ENCODE measurements at places on chromosomes 4 and X.

DNA sequence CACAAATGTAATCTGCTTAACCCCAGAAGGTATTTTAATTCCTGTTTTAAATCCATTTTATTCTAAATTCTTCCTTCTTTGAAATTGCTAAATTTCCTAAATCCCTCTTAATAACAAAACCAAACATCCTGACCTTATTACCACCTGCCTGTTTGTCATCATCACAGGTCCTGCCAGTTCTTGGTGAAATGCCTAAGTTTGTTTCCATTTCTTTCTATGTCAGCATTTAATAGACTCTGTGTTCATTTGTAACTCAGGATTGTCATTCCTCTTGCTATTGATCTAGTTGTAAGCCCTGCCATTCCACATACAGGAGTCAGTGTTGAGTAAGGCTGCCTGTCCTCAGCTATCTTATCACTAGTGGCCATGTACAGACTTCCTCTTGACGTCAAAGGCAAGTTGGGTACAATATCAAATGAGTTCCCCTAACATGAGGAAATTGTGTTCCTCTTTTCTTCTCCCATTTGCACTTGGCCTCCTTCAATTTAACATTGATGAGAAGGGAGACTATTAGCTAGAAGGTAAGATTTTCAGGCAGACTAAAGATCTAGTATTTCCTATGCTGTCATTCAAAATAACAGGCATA is 440.1 kb downstream of the AFF2 start:
- no peak for DNase-seq

DNA sequence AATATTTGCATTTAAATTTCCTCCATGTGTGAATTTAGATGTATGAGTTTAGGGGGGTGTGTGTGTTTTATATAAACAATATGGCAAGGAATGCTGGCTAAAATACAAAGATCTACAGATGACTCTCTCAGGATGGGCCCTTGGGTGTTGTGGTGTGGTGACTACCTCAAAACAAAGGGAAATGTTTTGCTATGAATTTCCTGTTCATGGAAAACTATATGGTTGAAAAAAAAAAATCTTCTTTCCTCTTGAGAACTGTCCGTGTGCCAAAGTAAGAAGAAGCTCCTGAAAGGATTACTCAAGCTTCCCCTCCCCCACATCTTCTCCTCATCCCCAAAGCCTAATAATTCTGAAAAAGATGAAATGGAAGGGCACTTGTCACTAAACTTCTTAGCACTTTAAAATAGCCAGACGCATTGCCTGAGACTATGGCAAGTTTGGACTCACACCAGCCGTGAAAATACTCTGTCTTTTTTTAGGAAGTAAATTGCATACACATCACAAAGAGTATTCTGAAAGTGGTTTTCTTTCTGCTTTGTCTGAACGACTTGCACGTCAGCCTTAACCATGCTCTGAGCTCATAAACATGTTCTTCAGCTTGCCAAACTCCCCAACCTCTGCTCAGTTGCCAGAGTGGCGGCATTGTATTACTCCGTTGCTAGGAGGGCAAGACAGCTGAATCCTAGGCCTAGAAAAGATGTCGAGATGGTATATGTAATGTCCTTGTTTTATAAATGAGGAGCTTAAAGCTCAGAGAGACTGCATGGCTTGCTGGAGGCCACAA is 250.4 kb upstream of the JADE1 start:
- peak; percentile 72 for DNase-seq

DNA sequence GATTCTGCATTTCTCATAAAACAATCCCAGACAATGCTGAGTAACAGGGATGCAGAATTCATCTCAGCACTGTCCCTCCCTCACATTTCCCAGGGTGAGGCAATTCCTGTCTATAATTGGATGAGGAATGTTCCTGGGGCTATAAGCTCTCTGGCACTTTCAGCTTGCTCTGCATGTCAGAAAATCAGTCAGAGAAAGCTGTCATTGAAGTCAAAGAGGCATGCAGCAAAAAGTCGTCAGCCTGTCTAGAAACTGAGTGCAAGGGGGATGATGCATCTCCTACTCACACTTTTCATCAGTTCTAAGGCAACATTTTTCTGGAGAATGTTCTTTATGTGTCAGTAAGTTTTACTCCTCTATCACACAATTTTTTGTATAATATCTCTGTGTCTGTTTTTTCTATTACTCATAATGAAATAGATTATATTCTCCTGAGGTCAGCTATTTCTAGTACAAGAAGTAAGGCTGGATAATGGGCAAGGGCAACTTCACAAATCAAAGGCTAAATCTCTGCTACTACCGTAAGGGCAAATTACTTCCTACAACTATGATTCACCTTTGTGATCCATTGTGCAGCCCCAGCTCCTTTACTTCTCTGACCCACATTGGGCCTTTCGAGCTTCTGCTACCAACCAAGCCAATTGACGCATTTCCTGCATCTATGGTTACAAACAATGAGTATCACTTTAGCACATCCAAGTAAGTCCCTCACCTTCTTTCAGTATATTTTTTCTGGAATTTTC is 56.0 kb downstream of the TASL start:
- peak; percentile 40 for DNase-seq

DNA sequence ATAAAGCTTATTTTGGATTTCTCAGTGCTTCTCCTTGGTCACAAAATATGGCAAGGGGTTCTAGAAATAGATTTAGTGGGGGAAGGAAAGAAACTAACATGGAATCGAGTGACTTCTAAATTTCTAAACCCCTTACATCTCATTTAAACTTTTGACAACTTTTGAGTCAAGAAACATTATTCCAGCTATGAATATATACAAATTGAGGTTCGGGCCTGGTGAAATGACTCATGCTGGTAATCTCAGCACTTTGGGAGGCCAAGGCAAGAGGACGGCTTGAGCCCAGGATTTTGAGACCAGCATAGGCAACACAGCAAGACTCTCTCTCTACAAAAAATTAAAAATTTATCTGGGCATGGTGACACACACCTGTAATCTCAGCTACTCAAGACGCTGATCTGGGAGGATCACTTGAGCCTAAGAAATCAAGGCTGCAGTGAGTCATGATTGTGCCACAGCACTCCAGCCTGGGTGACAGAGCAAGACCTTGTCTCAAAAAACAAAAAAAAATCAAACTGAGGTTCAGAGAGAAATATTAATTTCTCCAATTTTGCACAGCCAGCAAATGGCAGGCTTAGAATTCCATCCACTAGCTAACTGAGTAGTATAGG is 99.8 kb downstream of the ANXA3 start:
- DNase-seq, result no peak

DNA sequence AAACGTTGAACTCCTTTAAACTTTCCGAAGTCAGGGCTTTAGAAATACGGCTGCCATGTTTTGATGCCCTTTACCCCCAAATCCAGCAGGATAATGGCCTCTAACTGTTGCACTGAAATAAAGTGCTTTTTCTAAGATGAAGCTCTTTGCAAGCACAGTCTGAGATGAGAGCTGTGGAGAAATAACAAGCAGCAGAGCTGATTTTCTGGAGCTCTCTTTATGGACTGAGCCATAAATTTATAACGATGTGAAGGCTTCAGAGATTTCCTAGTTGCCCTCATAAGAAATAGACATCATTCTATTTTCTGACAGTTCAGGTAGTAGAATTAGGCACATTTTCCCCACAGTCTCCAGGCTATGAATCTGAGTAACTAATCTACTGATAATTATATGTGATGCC is 567.3 kb downstream of the PDHA2 start:
- no peak for DNase-seq

DNA sequence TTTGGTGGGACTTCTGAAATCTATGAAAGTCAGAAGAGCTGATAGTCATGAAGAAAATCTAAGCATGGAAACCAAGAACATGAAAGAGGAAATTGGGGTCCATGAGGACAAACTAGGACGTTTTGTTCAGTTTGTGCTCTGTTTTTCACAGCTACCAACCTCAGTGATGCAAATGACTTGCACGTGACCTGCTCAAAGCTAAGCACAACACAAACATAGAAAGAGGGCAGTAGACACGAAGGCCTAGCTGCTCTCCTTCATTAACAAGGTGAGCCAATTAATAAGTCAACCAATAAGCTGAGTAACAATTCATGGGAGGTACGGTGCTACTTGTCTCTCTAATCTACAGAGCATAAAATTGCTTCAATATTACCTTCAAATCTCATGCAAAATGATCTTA is 684.1 kb downstream of the TRAM1L1 start:
- no peak for DNase-seq

- no peak for DNase-seq
Observed at GRCh38 chr4:118716304-118716703, 31.1 kb downstream of the METTL14 start.

DNA sequence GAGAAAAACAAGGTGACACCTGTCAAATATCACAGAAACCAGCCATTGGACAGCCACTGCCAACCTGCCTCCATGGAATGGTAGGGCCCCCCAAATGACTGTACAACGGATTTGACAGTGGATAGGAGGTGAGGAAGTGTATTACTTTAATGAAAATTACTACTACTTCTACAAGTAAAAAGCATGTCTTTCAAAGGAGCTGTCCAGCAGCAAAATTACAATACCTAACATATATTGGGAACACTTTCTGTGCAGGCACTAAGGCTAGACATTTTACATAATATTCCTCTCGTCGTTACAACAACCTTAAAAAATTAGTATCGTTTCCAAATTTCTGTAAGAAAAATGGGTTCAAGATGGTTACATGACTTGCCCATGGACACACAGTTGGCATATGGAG is 14.9 kb downstream of the PPP3CA start:
- DNase-seq, result no peak

DNA sequence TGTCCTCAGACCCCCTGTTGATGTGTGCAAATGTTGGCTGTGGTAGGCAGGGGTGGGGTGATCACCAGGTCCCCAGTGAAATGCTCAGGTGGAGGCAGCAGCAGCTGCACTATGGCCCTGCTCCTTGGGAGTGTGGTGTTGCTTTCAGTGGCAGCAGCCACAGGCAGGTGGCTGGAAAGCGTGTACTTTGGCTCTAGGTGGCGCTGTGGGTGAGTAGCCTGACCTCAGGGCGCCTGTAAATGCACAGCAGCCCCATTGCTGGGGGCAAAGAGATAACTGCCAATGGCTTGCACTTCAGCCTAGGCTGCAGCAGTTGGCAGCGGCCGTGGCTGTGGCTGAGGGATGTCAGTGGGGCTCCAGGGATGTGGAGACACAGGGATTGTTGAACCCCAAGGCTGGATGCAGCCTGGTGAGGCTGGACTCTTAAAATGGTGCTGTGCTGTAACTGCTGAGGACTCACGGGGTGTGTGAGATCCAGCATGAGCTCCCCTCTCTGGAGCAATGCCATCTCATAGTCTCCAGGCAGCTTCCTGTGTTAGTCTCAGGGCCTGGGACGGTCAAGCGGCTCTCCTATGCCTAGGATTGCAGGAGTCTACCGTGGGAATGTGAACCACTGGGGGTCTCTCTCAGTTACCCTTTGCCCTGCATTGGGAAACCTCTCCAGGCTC is 421.7 kb upstream of the HTR2C start:
- no peak for DNase-seq

GRCh38 chr4:53089936-53090729 is 228.0 kb downstream of the RASL11B start:
- DNase-seq, result peak; percentile 42

DNA sequence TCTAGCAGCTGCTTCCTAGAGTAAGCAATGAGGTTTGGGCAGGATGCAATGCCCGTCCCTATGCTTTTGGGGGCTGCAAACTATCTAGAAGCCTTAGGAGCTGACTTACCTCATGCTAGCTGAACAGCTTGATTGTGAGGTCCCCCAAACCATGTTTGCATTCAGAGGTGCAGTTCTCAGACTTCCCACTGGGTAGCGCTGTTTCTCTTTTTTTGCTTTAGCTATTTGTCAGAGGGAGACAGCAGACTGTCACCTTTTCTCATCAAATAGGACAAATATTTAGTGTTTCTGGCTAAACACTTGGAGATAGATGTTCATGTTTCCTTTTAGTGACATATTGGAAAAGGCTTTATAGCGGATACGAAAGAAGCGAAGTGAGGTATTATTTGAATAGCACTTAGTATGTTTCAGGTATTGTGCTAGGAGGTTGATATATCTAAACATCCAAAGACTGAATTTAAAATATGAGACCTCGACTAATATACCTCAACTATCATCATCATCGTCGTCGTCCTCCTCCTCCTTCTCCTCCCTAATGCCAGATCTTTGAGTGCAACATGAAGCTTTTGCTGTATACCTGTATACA is 18.7 kb upstream of the TMEM192 start:
- peak; percentile 32 for DNase-seq

GRCh38 chr4:122606364-122607043 is 14.4 kb downstream of the IL21 start:
- DNase-seq, result no peak

GRCh38 chr4:125719987-125720386 is 405.2 kb downstream of the FAT4 start:
- no peak for DNase-seq

GRCh38 chr4:156673483-156673882 is 298.1 kb downstream of the PDGFC start:
- no peak for DNase-seq

DNA sequence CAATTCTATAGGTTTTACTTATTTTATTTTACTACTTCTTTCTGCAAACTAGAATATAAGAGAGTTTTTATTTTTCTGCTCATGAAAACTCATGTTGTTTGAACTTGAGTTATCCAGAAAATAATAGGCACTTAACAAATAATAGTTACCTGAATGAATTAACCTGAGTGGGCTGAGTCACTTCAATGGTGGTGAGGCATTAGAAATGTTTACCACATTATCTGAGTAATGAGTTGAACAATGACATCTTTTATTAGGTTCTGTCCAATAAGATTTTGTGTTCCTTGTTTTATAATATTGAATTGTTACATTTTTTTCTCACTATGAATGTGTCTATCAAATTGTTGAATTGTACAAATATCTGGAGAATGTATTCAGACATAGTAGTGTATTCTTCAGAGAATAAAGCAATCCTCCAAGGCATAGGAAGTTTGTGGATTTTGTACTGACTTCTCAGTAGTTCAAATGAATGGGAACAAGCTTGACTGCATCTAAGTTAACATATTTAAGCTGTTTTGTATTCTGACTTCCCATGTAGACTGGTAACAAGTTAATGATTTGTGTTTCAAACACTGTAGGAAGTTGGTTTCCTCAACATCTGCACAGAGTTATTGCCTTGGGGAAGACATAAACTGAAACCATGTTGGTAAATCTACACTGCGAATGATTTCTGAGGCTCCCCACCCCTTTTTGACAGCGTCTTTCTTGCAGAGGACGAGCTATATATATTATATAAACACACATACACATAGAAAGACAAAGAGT is 1808.9 kb upstream of the TENM3 start:
- no peak for DNase-seq

DNA sequence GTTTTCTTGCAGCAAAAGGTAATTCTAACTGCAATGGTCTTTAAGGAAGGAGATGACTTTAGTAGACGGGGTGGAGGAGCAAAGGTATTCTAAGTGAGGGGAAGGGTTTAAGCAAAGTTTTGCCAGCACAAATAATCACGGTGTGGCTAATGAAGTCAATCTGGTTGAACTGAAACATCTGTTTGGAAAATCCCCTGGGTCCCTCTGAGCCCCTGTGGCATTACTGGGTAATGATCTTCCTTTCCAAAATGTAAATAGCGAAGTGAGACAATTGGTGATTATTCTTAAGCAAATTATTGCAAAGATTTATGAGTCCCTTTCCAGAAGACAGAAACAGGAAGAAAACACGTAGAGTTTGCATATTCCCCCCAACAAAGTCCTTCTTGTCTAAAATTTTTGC is 47.2 kb downstream of the FGFBP1 start:
- no peak for DNase-seq

GRCh38 chr4:69051576-69051943 is 44.7 kb upstream of the UGT2B7 start:
- DNase-seq, result no peak

All from fibroblast of skin of left quadriceps (primary cell).